ENCODE measurements at places on chromosomes 2 and 18.
A peak's percentile ranks its signal among the peaks of the same experiment; 100 is the strongest.

DNA sequence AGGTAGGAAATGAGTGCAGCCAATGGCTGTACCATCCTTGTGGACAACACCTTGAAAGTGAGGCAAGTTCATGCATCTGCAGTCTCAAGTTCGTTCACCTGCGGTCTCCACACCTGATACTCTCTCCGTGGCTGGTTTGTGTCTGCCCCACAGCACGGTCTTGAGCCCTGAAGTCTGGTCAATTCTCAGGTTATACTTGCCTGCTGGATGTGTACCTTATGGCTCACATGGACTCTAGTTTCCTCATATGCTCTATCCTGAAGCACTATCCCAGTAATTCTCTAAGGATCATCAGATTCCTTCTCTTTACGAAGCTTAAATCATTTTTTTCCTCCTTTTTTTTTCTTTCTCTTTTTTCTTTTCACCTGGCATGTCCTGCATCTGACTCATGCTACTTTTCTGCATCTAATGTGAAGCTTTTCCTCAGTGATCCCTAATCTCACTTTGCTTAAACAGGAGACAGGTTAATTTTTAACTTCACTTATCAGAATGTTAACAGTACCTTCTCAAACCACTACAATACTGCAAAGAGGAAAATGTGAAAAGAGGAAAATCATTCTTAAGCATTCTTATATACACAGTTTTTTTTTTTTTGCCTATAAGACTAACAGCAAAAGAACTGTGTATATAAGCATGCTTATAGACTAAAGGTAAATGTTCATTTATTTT, 511.2 kb downstream of the SOX11 start:
- DNase-seq, result no peak

DNA sequence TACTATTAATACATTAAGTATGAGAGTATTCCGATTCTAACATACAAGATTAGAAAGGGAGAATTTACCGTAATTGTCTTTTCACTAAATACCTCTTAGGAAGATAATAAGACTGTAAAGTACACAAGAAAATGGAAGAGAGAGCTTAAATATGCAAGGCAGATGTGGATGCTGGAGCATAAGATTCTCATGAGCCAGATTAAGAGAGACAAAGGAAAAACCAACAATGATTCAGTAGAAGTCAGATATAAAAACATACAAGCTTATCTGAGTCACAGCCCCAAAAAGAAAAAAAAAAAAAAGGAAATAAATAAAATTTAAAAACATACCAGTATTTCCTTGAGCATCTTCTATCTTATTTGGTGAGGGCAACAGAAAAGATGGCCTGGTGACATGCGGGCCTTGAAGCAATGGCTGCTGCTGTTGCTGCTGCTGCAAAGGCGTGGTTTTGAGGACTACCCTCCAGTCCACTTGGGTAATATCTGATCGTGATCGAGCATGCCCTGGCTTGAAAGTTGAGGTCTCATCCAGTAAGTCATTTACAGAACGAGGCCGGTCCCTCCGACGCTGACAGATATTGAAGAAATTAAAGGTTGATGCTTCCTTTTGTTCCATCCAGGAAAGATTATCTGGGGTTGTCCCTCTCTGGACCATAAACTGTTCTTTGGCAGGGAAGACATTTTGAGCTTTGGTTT, 24.5 kb downstream of the PLEKHM3 start:
- no peak for DNase-seq

DNA sequence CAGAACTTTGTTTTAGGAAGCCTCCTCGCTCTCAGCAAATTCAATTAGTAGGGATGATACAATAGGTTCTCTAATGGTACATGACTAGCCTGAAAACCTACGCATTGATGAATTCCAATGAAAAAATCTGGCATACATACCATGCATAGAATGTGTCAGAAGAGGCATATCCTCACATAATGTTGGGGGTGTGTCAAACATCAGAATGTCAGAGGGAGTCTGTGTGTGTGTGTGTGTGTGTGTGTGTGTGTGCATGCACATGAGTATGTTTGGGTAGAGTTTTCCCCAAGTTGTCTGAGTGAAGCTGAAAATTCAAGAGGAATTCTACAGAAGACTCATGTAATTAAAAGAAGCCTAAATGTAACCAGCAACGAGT, 78.5 kb downstream of the FIGN start:
- DNase-seq, result no peak

GRCh38 chr2:166360906-166361305, 14.8 kb downstream of the SCN9A start:
- no peak for DNase-seq

GRCh38 chr2:233428438-233428837, 74.1 kb downstream of the DGKD start:
- no peak for DNase-seq

DNA sequence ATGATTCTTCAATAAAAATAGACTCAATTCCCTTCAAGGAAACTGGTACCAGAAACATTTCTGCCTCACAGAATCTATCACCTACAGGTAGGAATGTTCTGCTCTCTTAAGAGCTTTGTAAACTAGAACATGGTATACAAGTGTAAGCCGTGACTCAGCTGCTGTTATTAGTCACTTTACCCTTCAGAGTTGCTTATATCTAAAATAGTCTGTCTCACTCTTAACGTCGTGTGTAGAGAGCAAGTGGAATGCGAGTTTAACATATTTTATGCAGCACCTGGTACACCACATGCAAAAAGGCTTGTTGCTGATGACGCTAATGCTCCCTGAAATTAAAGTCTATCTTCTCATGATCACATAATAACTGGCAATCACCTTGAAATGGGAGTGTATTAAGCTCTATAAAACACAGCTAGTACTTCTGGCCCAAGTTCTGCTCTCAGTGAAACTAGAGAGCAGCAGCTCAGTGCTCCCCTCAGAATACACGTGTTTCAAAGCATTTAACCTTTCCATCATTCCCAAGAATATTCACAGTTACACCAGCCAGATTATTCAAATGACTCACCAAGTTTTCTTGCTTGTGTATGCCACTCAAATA, 420.0 kb downstream of the ZEB2 start:
- no peak for DNase-seq

DNA sequence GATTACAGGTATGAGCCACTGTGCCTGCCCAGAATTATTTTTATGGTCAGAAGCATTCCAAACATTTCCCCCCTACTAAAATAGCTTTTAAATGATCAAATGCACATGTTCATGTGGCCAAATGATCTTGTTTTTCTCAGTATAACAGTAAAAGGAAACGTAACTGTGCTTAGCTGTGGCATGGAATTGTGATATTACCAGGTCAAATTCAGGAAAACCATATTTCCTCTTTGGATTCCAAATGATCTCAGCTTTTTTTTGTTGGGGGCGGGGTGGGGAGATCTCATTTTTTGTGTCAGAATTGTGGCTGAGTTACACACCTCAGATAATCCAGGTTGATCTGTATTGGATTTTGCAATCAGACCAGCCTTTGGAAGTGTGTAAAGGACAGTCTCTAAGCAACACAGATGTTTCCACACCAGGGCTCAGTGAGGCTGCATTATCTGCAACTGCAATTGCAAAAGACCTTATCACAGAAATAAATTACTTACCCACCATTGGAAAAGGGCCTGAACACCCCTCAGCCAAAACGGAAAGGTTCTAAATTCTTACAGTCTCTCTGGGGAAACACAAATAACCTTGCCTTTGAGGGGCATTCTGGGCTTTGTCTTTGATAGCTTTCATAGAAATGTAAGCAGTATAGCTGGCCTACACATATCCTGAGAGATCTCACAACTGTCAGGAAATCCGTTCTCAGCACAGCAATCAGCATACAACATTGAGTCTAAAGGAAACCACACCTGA, 8.4 kb downstream of the CASP10 start:
- DNase-seq, result peak; percentile 9

DNA sequence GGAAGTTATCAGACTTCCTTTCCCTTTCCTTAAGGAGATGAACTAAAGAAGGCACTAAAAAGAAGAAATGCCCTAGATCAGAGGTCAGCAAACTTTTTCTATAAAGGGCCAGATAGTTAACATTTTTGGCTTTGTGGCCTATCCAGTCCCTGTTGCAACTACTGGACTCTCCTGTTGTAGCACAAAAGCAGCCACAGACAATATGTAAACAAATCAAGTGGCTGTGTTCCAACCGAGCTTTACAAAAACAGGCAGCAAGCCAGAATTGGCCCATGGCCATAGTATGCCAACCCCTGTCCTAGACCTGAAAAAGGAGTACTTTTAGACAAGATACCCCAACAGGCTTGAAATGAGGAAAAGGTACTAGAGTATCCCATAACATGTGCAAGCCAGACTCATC, 10.9 kb downstream of the NHEJ1 start:
- no peak for DNase-seq

DNA sequence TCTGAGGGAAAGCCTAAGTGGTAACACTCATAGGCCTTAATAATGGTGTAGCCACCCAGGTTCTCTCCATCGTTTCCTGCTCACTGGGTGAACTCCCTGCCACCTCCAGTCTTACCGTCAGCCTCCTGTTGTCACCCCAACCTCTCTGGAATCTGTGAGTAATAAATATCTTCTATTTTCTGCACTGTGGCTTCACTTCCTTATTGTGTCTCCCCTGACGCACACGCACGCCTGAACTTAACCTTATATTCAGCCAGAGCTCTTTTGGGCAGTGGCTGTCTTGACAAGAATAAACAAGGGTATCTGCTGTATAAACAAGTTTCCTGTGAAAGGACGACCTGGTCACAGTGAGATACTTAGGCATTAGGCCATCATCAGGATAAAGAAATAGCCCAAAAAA, 467.2 kb downstream of the SPAG16 start:
- no peak for DNase-seq

DNA sequence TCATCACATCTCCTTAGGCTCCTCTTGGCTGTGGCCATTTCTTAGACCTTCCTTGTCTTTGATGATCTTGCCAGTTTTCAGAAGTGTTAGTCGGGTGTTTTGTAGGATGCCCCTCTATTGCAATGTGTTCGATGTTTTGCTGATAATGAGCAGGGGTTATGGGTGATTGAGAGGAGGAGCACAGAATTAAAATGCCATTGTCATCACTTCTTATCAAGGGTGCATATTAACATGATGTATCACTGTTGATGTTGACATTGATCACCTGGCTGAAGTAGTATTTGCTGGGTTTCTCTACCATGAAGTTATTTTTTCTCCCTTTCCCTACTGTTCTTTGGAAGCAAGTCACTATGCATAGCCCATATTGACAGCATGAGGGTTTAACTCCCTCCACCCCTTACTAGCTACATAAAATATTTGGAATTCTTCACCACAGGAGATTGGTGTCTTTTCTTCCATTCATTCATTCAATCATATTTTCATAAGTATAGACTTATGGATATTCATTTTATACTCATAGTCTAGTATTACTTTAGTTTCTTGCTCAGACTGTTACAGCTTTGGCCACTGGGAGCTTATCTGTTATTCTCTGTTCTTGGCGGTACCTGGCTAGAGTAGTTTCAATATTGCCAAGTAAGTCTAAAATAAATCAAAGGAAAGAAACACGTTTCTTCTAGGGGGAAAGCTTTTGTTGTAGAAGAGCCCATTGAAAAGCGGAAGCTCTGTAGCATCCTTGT, 54.5 kb upstream of the TMEM87B start:
- no peak for DNase-seq

DNA sequence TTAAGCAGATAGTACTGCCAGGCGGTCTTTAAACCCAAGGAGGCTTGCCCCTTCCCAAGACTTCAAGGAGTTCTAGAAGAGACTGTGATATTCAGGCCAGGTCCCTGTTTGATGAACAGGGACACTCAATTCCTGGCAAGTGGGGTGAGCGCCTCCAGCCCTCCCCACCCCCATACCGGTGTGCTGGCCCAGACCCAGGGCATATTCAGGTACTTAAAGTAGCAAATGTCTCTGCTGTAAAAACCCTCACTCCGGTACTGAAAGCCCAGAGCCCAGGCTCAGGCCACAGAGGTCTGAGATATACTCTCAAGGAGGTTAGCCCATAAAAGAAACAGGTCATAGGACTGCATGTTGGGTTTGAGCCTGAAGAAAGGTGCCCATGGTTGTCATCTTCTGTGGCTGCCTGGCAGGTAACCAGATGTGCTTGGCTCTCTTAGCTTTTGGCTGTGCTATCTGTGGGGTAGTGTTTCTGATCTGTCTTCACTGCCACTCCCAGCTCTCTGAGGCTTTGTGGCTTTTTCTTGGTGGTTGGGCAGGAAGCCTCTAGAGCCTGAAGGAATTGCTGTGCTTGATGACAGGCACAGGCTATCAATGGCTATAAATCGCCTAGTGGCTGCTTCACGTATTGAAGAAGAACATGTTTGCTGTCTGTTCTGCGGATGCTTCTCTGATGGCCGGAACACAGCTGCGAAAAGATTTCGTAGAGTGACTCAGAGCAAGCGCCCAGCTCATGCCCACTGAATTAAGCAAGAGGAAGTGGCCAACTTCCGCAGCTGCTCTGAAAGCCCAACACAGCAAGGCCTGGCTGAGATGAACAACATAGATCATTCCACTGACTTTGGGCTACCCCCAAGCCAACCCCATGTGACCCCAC, 63.3 kb upstream of the ALPP start:
- DNase-seq, result peak; percentile 74

Measured in activated gamma-delta T cell treated with Interleukin-2 at 50 U/mL for 16 hours (primary cell).